ENCODE measurements at places on chromosomes 11 and 22.

DNA sequence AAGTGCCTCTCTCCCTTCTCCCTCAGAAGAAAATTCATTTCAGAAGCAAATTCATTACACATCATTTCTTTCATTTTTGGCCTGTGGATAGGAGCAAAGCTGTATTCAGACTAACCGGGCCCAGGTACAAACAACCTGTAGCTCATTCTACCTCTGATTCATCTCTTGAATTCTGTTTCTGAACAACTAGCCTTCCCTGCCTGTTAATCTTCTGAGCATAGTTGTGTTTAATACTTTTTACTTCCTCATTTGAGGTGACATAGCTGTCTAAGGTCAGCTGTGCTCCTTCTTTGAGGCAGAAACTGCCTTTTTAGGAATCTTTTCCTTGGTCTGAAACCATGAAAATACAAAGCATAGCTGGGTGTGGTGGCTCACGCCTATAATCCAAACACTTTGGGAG is 12.6 kb upstream of the IL18BP start:
- DNase-seq, result no peak

- DNase-seq, result no peak
These were observed 43.7 kb downstream of the MED15 start for GRCh38 chr22:20550851-20551744.

DNA sequence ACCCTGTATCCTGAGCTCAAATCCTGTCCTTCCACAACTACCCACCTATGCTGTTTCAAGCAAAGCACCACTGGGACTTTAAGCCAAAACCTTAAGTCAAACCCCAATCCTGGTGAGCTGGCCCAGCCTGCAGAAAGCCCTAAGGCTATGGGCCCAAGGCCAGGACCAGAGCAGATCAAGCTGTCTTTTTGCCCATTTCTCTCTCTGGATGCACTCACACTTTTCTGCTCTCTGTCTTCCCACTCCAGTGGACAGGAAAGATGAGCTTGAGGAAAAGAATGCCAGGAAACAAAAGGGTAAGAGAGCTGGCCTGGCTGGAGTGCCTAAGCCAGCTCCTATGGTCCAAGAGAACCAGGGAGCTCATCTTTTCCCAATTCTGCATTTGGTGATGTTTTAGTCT is 284.3 kb upstream of the ISX start:
- DNase-seq, result no peak

- DNase-seq, result no peak
These were observed 39.0 kb upstream of the KCNQ1OT1 start for GRCh38 chr11:2738551-2739431.

- DNase-seq, result no peak
These were observed at the start of gene NCF4 for GRCh38 chr22:36860821-36861659. TSS of gene NCF4 (plus strand) at chr22:36861006. CDS start at chr22:36861172, 166 bp downstream.

DNA sequence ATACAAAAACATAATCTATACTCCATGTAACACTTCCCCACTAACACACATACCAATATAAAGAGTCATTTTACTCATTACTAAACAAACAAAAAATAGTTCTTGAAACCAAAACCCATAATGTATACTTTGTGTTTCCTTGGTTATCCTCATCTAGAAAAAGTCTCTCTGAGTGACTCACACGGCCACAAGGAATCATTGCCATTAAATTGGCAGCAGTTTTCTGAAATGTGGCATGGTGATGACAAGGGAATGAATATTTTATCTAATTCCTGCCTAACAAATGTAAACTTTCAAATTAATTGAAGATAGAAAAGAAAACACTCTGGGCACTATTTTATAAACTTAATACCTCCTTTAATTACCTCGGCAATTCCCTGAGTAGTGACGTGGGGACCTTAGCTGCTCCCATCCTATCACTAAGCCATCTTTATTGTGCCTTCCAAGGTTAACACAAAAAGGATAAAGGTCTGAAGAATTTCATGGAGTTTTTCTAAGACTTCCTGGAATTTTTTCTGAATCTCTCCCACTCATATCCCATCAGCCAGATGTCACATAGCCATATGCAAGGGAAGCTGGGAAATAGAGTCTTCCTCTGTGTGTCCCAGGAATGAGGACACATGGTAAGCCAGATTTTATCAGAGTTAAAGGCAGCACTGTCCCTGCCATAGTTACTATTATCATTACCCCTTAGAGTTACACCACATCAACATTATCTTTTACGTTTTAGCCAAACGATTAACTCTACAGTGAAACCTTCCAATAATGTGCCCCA is 857.2 kb upstream of the TENM4 start:
- DNase-seq, result no peak

DNA sequence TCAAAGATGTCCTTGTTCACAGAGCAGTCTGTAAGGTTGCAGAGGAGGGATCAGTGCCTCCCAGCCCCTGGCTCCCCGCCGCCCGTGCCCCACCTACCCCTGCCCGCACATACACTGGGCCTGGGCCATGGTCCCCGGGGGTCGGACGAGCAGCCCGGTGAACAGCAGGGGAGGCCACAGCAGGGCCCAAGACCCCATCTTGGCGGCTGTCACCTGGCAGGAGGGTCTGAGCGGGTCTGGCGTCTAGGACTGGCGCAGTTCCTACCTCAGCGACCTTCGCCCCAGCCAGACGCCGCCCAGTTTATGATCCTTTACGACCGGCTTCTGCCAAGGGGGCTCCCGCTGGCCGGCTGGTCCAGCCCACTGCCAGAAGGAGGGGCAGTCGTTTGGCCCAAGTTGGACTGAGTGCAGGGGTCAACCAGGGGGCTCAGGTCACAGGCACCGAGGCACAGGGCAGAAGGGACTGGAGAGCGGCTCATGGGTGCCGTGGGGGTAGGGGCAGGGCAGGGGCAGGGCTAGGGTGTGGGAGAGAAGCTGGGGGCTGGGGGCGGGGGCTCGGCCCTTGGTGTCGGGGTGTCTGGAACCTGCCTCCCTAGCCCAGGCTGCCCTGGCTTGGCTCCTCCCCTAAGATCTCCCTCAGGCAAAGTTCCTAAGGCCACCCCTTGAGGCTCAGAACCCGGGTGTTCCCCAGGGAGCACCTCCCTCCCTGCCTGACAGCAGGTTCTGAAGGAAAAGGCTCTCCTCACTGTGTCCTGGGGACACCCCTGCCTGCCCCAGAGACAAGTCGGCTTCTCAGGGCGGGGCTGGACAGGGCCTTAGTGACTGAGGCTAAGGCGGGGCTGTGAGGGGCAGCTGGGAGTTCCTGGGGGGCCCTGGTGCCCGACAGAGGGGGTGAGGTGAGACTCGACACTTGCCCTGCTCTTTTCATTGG is at the start of gene CDHR5:
CDHR5 (minus strand) TSS at position 251 of the 931 bp plus-strand sequence; CDS start at position 198, 53 bp downstream.
- no peak for DNase-seq

DNA sequence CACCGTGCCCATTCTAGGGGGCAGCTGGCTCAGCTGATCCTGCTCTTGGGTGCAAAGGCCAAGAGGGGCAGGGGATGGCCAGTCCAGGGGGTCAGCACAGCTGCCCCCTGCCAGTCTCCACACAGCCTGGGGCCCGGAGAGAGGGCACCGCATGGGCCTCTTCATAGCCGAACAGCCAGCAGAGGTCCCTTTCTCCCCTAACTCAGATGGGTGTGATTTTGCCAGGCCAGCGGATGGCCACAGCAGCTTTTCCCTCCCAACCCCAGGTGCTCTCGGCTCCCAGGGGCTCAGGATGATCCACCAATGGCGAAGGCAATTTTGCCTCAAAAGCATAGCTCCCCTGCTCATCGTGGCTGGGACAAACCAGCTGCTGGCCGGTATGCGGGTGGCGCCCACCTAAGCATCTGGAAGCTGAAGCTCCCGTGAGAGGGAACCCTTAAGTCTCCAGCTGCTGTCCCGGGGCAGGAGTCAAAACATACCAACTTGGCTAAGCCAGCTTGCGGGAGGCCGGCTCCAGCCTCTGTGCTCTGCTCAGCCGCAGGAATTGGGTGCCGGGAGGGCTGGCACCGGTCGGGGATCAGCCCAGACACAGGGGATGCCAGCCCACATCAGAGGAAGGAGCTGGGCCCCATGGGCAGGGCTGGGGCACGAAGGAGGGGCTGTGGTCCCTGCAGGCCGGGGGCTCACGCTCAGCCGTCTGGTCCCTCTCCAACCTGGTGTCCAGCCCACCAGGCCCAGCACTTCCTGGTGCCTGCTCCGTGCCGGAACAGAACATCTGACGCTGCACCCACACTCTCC is 30.5 kb upstream of the GNB1L start:
- DNase-seq, result no peak

- DNase-seq, result no peak
These were observed 2.7 kb downstream of the NAV2 start for GRCh38 chr11:19715373-19715772.

- DNase-seq, result no peak
These were observed 2.2 kb downstream of the SLC37A4 start for GRCh38 chr11:119028346-119029068.

GRCh38 chr22:41561335-41561734 is 525 bp downstream of the CSDC2 start:
- no peak for DNase-seq

DNA sequence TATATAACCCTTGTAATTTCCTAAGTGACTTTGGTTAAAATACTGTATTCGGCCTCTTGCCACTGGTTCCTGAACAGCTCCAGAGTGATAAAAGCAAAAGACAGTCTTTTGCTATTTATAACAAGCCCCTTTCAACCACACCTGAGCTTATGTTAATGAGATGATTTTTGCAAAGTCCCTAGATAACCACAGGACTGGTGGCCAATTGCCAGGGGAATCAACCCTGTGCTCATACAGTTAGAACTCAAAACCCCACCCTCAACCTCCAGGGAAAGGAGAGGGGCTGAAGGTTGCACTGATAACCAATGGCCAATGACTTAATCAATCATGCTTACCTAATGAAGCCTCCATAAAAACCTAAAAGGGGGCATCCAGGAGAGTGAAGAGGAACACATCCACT is 77.9 kb downstream of the SIK3 start:
- DNase-seq, result no peak

GRCh38 chr22:28904211-28904896 is 21.0 kb downstream of the ZNRF3 start:
- DNase-seq, result no peak

All from GOT3 (cell line).